ENCODE measurements at places on chromosomes 2 and 18. TPM values are rescaled to one million over a fixed set of nuclear protein-coding genes. Genes with fewer than 3 reads are reported as not detected.

ARHGAP25 gene
- 15.6 TPM for total RNA-seq

TMEM200C gene
- 0.32 TPM for total RNA-seq

GAL3ST2 gene
- total RNA-seq: not detected

SH2D6 gene
- total RNA-seq: not detected

RUFY4 gene
- 0.42 TPM for total RNA-seq

TLX2 gene
- total RNA-seq: not detected

CREG2 gene
- not detected for total RNA-seq

SIX3 gene
- total RNA-seq: not detected

UCN gene
- total RNA-seq: 1.0 TPM

STEAP3 gene
- total RNA-seq: 15.2 TPM

CPLX4 gene
- total RNA-seq: not detected

EPB41L3 gene
- 249 TPM for total RNA-seq

RGPD4 gene
- not detected for total RNA-seq

ALPP gene
- not detected for total RNA-seq

EFR3B gene
- 2.0 TPM for total RNA-seq

CABYR gene
- 3.1 TPM for total RNA-seq

CFAP65 gene
- total RNA-seq: not detected

C1QL2 gene
- not detected for total RNA-seq

CDH7 gene
- total RNA-seq: not detected

BABAM2 gene
- 36.0 TPM for total RNA-seq

HNMT gene
- total RNA-seq: 91.4 TPM

RTP5 gene
- not detected for total RNA-seq

FASTKD2 gene
- 19.9 TPM for total RNA-seq

GRB14 gene
- total RNA-seq: 21.7 TPM

SRSF7 gene
- total RNA-seq: 151 TPM

OST4 gene
- 275 TPM for total RNA-seq

ALK gene
- 1.0 TPM for total RNA-seq

IGFBP5 gene
- total RNA-seq: 497 TPM
